DND-41 (cell line): ENCODE measurements at places on chromosomes 2 and 18.

DNA sequence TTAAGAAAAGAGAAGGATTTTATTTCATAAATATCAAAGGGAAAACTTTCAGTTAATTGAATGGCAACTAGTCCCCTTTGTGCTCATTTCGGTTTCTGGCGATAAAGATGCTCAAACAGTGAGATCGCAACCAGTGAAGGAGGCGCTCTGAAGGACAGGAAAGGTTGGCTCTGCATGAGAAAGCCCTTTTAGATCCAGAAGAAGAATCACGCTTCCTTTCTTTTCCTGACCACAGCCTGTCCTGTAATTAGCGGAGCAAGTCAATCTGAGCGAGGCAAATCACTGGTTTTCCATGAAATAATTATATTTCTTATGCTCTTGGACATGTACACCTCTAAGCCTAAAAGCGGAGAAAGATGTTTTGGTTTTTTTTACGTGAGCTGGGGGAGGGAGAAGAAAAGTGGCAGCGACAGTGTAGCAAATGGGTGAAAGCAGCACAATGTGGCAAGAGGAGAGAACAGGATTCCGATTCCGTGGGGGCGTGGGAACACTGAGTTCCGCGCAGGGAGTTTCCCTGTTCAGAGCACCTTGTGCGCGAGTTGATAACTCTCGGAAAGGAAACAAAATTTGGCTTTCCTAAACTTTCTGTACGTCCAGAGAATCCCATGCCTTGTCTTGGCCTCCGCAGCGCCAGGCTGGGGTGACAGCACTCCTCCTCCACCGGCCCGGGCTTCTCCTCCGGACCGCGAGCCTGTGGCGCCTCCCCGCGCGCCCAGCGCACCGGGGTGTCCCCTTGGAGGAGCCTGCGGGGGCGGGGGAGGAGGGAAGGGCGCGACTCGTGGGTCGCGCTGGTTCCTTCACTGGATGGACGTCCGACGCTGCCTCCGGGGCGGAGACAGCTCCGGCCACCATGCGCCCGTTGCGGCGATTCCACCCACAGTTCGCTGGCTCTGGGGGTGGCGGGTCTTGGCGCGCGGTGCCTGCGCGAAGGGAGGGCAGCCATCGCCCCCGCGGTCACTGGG, 620 bp upstream of the SLC9A2 start:
- no peak overlapping the region for H3K4me3 ChIP-seq
- no peak overlapping the region for H3K27ac ChIP-seq
- no peaks in the 10 kb centered on the region for H3K36me3 ChIP-seq

GRCh38 chr2:180289627-180290026, 282.5 kb upstream of the CWC22 start:
- no peaks in the 10 kb centered on the region for H3K36me3 ChIP-seq
- no peaks in the 10 kb centered on the region for H3K4me1 ChIP-seq
- no peak overlapping the region for H3K27ac ChIP-seq
- H3K27me3 ChIP-seq = peaks cover 2% of the 10 kb centered on the region
- no peak for DNase-seq

DNA sequence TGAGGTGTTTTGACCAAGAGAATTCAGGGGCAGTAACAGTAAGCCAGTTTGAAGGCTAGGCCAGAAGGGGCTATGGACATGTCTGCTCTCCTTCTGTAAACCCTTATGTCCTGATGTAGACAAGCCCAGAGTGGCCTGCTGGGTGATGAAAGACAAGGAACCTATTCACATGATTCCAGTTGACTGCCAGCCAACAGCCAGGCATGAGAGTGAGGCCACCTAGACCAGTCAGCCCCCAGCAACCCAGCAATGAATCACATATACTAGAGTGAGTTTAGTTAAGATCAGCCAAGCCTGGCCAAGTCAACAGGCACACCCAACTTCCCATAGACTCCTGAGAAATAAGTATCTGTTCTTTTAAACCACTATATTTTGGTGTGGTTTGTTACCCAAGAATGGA, 1889.7 kb upstream of the CELF4 start:
- no peak overlapping the region for H3K27ac ChIP-seq
- no peaks in the 10 kb centered on the region for H3K27me3 ChIP-seq
- H3K4me1 ChIP-seq = peaks cover 20% of the 10 kb centered on the region
- H3K4me3 ChIP-seq = no peak overlapping the region

DNA sequence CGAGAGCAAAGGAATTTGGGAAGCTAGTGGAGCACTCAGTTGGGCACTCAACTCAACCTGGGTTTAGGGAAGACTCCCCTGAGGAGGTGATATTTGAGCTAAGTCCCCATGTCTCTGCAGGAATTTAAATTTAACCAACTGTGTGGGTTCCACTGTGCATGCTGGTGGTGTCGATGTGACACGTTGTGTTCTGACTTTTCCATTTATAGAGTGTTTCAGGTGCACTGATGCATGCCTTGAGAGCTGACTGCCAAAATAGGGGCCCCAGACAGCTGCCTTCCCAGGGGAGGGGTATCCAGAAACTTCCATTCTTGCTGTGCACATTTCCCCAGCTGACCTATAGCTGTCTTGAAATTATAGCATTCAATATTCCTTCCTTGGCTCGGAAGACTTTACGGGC, 63.7 kb upstream of the BCL2L11 start:
- no peaks in the 10 kb centered on the region for H3K27me3 ChIP-seq
- DNase-seq = no peak
- H3K4me3 ChIP-seq = no peak overlapping the region
- no peak overlapping the region for H3K27ac ChIP-seq

GRCh38 chr2:172373076-172373475, 54.3 kb upstream of the ITGA6 start:
- peaks cover 6% of the 10 kb centered on the region; the same call in 1 of the 2 replicates for H3K4me1 ChIP-seq
- DNase-seq = no peak
- H3K4me3 ChIP-seq = no peak overlapping the region
- H3K36me3 ChIP-seq = no peaks in the 10 kb centered on the region
- H3K27ac ChIP-seq = no peak overlapping the region
- no peaks in the 10 kb centered on the region for H3K27me3 ChIP-seq

DNA sequence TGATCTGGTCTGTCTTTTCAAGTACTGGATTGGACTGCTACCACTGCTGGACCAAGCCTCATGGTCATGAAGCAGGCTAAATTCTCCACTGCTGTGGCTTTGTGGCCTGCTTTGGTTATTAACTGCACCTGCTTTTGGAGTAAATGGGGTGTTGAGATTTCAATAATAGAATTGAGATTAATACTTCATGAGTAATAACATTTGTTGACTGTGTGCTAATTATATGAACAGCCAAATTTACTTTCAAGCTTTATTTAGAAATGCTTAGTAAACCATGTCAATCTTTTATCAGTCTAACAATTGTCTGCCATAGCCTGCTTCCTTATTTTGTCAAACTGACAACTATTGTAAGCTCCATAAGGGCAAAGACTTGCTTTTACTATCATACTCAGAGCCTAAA, 27.4 kb upstream of the MTIF2 start:
- H3K27ac ChIP-seq = no peak overlapping the region
- H3K36me3 ChIP-seq = peaks cover 59% of the 10 kb centered on the region
- H3K4me3 ChIP-seq = no peak overlapping the region
- H3K4me1 ChIP-seq = no peaks in the 10 kb centered on the region

DNA sequence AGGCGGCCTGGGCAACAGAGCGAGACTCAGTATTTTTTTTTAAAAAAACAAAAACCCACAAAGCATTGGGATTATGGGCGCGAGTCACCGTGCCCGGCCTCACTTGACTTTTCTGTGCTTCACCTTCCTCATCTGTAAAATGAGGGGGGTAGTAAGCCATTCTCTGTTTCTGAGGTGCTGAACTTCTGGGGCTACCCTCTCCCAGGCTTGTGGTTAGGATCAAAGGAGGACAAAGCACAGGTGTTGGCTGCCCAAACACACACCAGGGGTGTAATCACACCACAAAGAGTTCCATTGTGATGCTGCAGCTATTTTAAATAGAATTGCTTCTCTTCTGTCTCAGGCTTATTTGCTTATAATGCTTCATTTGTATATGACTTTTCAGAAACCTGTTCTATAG, 35.8 kb upstream of the INHBB start:
- H3K36me3 ChIP-seq = no peaks in the 10 kb centered on the region
- H3K4me3 ChIP-seq = no peak overlapping the region
- H3K4me1 ChIP-seq = peaks cover 10% of the 10 kb centered on the region
- H3K27me3 ChIP-seq = no peaks in the 10 kb centered on the region

GRCh38 chr2:168515502-168515901, 59.4 kb downstream of the CERS6 start:
- DNase-seq = no peak
- H3K36me3 ChIP-seq = no peaks in the 10 kb centered on the region
- H3K27me3 ChIP-seq = no peaks in the 10 kb centered on the region
- no peak overlapping the region for H3K27ac ChIP-seq
- H3K4me1 ChIP-seq = no peaks in the 10 kb centered on the region

GRCh38 chr2:196131949-196132925, 39.1 kb downstream of the STK17B start:
- peak overlapping the region; percentile 16; the same call in 1 of the 2 replicates for H3K27ac ChIP-seq
- H3K27me3 ChIP-seq = no peaks in the 10 kb centered on the region
- no peaks in the 10 kb centered on the region for H3K4me1 ChIP-seq
- DNase-seq = peak; percentile 82
- H3K36me3 ChIP-seq = peaks cover 54% of the 10 kb centered on the region
